DMS 273 treated with DMSO at 0.1 percent for 48 hours (cell line): ENCODE measurements at places on chromosomes 3 and 15.
A peak's percentile ranks its signal among the peaks of the same experiment; 100 is the strongest.

- peak; percentile 59 for DNase-seq
These were observed 215.3 kb downstream of the ROBO2 start for GRCh38 chr3:77254967-77255831.

- DNase-seq, result peak; percentile 69
These were observed 31.2 kb downstream of the RYR3 start for GRCh38 chr15:33341953-33342352.

DNA sequence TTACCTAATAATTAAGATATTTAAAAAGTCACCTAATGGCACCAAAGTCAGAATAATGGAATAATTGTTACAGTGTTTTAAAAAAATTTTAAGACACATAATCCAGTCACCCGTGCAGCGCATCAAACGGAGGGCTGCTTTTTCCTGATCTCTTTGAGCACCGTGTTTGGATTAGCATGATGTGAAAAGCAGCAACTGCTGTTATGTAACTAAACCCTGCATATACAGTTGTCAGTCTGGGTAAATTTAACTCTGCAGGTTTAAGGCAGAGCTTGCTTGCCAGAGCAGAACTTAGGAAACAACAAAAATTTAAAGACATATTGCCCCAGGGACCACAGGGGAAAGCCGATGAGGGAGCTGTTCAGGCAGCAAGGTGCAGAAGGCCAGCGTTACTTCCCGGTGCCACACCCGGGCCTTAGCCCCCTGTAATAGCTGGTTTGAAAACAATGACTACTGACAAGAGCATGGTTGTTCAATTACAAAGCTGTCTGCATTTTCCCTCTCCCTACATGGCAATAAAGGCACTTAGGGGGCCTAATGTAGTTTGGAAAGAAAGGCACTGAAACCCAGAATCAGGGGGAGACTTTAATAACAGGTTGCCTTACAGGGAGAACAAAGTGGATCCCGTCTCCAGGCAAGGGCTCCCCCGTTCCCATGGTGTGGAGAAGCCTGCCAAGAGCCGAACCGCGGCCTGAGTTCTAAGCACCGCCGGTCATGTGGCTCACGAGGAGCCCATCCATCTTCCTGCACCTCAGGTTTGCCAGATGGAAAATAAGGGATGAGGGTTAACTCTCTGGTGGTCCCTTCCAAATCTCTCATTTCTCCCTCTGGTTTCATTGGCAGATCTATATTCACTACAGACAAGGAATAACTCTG is 32.2 kb downstream of the RORA start:
- no peak for DNase-seq

- no peak for DNase-seq
These were observed 211.8 kb downstream of the TP63 start for GRCh38 chr3:189842681-189843602.

GRCh38 chr3:38345879-38346586 is 552 bp upstream of the XYLB start:
- DNase-seq, result no peak
